Stimulated activated CD8-positive, alpha-beta memory T cell treated with anti-CD3 and anti-CD28 coated beads, Interleukin-4, amount 100 ng/mL, for 4 hours (primary cell): ENCODE measurements at places on chromosomes 12 and 14.

DNA sequence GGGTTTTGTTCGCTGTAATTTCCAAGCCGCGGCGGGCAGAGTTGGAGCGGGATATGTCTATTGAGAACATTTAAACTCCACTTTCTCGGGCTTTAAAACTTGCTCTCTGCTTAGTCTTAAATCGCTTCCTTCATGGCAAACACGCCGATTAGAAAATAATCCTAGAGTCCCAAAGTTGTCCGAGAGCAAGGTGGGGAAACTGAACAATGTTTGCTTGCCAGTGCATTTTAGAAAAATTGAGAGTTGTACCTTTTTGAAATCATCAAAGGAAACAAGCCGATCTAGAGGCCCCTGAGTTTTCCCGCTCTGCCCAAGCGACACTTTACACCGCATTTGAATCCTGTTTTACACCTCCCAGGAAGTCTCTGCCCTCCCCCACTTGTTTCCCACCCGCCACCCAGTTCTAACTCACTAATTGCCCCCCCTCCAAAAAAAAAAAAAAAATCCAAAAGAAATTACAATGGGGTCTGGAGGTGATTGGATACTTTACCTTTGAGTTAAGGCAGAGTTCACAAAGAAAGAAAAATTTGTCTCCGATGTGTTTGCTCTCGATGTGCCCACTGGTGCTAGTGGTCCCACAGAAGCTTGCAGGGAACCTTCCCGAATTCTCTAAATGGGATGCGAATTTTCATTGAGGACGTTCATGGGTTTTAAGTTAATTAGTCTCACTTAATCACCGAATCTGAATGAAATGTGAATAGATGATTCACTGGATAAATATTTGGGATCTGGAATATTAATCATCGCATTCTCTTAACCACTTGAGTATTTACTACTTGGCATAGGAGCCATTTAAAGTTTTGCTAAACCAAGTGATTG is 2.3 kb downstream of the HMGA2 start:
- DNase-seq: no peak

GRCh38 chr14:95557291-95557690 is 22.4 kb downstream of the GLRX5 start:
- no peak for DNase-seq

DNA sequence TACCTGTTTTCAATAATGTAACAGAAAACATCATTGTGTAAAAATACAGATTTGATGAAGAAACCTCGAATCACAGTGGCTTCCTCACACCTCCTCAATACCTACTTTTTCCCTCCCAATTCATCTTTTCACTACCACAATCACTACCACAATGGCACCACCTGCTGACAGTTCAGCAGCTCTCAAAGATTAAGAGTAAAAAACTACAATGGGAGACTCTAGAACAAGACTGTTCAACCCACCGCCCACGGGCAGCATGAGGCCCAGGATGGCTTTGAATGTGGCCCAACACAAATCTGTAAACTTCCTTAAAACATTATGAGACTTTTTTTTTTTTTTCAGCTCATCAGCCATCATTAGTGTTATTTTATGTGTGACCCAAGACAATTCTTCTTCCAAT is 15.2 kb downstream of the MED6 start:
- DNase-seq: no peak

- no peak for DNase-seq
Measured at GRCh38 chr12:7602277-7602676, 63.4 kb downstream of the APOBEC1 start.

DNA sequence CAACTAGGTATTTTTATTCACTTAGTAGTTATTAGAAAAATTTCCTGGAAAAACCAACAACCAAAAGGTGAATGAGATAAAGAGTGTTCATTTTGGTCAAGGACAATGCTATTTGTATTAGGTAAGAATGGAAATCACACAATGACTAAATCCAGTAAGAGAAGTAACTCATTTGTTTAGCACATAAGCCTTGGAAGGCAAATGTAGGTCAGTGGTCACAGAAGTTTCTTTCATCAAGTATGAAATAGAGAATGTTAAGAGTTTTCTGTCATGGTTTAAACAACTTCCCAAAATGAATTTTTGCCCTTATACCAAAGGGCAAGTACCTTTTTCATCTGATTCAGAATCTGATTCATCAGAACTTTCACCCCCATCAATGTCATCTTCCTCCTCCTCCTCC is 101.7 kb downstream of the KIF21A start:
- DNase-seq: no peak

DNA sequence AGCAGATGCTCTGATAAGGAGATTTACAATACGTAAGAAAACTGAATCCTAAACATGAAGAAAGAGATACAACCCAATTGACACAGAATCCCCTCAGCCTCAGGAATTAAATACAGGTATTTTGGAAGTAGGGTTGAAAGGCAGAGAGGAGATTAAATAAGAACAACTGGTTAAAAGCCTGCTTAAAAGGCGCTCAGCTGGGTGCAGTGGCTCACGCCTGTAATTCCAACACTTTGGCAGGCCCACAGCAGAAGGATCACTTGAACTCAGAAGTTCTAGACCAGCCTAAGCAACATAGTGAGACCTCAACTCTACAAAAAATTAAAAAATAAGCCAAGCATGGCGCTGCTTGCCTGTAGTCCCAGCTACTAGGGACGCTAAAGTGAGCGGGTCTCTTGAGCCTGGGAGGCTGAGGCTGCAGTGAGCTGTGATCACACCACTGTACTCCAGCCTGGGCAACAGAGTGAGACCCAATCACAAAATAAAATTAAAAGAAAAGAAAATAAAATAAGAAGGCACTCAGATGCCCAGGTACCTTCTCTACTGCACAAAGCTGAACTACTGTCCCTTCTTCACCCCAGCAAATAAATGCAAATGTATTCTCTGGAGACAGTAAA is 32.9 kb downstream of the MED13L start:
- DNase-seq: no peak
